ENCODE measurements at places on chromosomes 6 and 20.

GRCh38 chr6:122694602-122695001 lies 84.4 kb downstream of the PKIB start:
- peaks cover 18% of the 10 kb centered on the region for H3K4me1 ChIP-seq

- H3K27ac ChIP-seq = no peak overlapping the region
- DNase-seq = peak; percentile 69
- H3K4me3 ChIP-seq = no peak overlapping the region
- H3K27me3 ChIP-seq = no peaks in the 10 kb centered on the region
- H3K36me3 ChIP-seq = no peaks in the 10 kb centered on the region
These were observed 19.5 kb downstream of the SLC22A1 start for GRCh38 chr6:160141001-160141726.

GRCh38 chr20:53972179-53972578 lies 98.2 kb downstream of the BCAS1 start:
- 0 out of 2 replicates have a peak, but pooled peaks cover 6% of the 10 kb centered on the region for H3K4me1 ChIP-seq
- peak; percentile 56 for DNase-seq
- H3K36me3 ChIP-seq = no peaks in the 10 kb centered on the region
- H3K27ac ChIP-seq = no peak overlapping the region
- no peaks in the 10 kb centered on the region for H3K27me3 ChIP-seq
- H3K4me3 ChIP-seq = no peak overlapping the region

GRCh38 chr20:22915512-22915911 lies 119.6 kb upstream of the SSTR4 start:
- H3K36me3 ChIP-seq = no peaks in the 10 kb centered on the region
- H3K4me3 ChIP-seq = no peak overlapping the region
- H3K27ac ChIP-seq = no peak overlapping the region

- no peak overlapping the region for H3K27ac ChIP-seq
- no peaks in the 10 kb centered on the region for H3K36me3 ChIP-seq
- H3K4me1 ChIP-seq = no peaks in the 10 kb centered on the region
- DNase-seq = no peak
- no peak overlapping the region for H3K4me3 ChIP-seq
These were observed 106.3 kb upstream of the CD93 start for GRCh38 chr20:23192469-23192868.

DNA sequence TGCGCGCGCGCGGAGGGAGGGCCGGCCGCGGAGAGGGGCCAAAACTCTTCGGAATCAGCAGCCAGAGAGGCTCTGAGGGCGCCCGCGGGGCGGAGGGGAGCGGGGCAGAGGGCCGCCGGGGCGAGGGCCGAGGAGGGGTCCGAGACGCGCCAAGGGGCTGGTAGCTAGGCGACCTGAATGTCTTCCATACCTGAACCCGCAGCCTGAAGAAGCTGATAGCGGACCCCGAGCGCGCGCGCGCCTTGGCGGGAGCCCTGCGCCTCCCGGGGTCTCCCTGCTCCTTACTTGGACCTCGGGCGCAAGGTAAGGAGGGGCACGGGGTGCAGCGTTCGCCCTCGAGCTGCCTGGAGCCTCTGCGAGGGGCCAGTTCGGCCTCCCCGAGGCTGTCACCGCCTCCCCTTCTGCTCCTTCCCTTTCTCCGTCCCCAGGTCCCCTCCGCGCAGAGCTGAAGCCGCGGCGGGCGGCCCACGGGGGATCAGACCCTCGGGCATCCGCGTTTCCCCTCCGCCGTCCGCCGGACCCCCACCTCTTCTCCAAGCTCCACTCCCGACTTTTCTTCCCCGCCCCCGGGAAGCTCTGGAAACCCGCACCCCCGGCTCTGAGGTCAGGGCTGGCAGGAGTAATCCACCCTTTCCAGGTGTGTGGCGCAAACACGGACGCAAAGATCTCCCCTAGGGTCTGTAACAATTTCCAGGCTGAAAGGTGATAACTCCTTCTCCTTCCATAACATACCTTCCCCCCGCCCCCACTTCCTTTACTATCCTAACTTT lies 13.1 kb upstream of the DEK start:
- H3K27ac ChIP-seq = no peak overlapping the region
- 0 out of 2 replicates have a peak, but pooled peaks cover 4% of the 10 kb centered on the region for H3K27me3 ChIP-seq
- peak; percentile 7 for DNase-seq
- H3K4me1 ChIP-seq = no peaks in the 10 kb centered on the region
- H3K36me3 ChIP-seq = no peaks in the 10 kb centered on the region
- H3K4me3 ChIP-seq = peak overlapping the region; percentile 69

GRCh38 chr6:145225500-145225899 lies 509.8 kb downstream of the EPM2A start:
- H3K36me3 ChIP-seq = no peaks in the 10 kb centered on the region
- no peak overlapping the region for H3K4me3 ChIP-seq
- no peaks in the 10 kb centered on the region for H3K27me3 ChIP-seq
- no peaks in the 10 kb centered on the region for H3K4me1 ChIP-seq
- H3K27ac ChIP-seq = no peak overlapping the region
- DNase-seq = no peak

DNA sequence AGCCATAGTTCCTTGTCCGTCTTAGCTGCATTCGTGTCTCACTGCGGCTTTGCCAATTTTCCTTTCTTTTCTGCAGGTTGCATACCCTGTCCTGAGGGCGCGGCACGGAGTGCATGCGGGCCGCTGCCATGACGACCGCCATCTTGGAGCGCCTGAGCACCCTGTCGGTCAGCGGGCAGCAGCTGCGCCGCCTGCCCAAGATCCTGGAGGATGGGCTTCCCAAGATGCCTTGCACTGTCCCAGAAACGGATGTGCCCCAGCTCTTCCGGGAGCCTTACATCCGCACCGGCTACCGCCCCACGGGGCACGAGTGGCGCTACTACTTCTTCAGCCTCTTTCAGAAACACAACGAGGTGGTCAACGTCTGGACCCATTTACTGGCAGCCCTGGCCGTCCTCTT lies 17.1 kb upstream of the EFHC1 start:
- DNase-seq = no peak
- H3K4me3 ChIP-seq = no peak overlapping the region

GRCh38 chr20:3046677-3047462 lies 1.0 kb downstream of the MRPS26 start:
- peaks cover 5% of the 10 kb centered on the region for H3K4me1 ChIP-seq
- H3K27me3 ChIP-seq = no peaks in the 10 kb centered on the region
- peak overlapping the region; percentile 92 for H3K4me3 ChIP-seq
- peak overlapping the region; percentile 77 for H3K27ac ChIP-seq

GRCh38 chr6:127162836-127163235 lies 44.4 kb downstream of the RSPO3 start:
- no peaks in the 10 kb centered on the region for H3K4me1 ChIP-seq
- DNase-seq = no peak
- no peak overlapping the region for H3K27ac ChIP-seq
- H3K27me3 ChIP-seq = no peaks in the 10 kb centered on the region
- H3K4me3 ChIP-seq = no peak overlapping the region

DNA sequence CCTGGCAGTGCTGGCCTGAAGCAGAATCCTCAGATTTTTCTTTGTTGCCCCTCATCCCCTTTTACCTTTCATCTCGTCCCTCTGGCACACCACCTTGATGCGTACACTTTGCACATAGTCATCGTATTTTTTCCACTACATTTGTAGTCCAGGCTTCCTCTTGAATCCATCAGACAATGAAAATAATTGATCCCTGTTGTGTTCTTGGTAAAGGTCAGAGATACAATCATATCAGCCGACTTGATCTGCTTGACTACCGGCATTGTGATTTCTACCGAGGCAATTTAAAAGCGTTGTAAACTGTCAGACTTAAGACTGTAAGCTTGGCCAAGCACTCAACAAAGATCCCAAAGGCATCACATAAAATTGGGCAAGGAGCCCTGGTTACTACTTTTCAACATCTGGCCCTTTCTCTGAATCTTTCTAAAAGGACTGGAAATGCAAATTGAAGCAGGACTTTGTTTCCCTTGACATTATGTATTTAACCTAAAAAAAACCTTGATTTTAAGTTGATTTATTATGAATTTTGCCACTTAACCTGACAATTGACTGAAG lies 512.6 kb downstream of the LMBRD1 start:
- no peaks in the 10 kb centered on the region for H3K4me1 ChIP-seq
- H3K27me3 ChIP-seq = no peaks in the 10 kb centered on the region
- no peak for DNase-seq
- H3K4me3 ChIP-seq = no peak overlapping the region

GRCh38 chr6:90584636-90585255 lies 2.1 kb downstream of the MAP3K7 start:
- H3K27me3 ChIP-seq = no peaks in the 10 kb centered on the region
- peak overlapping the region; percentile 95 for H3K4me3 ChIP-seq
- no peaks in the 10 kb centered on the region for H3K36me3 ChIP-seq
- peaks cover 41% of the 10 kb centered on the region for H3K4me1 ChIP-seq

DNA sequence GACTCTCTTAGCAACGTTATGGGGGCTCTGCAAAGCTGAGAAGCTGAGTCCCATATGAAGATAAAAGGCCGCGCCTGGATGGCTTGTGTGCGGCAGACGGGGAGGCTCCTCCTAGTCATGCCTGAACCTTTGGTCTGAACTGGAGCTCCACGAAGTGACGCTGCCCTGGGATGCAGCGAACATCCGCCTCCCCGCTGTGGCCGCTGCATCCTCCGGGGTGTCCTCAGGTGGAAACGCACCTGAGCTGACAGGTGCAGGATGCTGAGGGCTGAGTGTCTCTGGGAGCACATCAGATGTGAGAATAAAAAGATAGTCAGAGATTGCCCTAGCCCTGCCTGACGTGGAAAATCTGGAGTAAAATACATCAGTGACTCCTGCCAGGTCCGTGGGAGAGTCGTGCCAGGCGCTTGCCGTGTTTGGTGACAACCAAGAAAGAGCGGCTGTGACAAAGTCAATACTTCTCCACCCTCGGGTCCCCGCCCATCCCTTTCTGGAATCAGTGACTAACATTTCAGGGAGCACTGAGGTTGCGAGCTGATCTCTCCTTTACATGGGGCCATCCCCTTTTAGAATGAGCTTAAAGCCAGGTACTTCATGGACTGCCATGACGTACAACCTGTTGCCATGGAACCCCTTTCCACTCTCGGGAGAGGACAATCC lies 162.8 kb upstream of the AFDN start:
- H3K4me3 ChIP-seq = no peak overlapping the region
- DNase-seq = no peak
- no peak overlapping the region for H3K27ac ChIP-seq
